ENCODE measurements at places on chromosomes 4 and X. TPM values are rescaled to one million over a fixed set of nuclear protein-coding genes. Genes with fewer than 3 reads are reported as not detected.

DNA sequence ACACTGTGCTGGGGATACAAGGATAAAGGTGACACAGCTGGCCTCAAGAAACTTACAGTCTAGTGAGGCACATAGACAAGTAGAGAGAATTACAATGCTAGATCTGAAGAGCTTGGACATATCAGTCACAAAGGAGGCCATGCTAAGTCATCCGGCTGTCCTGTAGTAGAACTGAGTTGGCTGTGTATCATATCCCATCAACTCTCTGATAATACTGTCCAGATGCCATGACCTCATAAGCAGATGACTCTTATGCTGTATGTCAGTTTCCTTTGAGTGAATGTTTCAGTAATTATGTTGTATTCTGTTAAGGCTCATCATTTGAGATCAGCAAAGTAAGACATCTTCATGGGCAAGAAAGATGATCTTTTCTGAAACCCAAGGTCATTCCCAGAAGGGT, 442.9 kb downstream of the MID1IP1 start:
- no peaks in the 10 kb centered on the region for H3K27me3 ChIP-seq
- no peaks in the 10 kb centered on the region for H3K36me3 ChIP-seq
- no peaks in the 10 kb centered on the region for H3K4me1 ChIP-seq
- no peak for DNase-seq

DNA sequence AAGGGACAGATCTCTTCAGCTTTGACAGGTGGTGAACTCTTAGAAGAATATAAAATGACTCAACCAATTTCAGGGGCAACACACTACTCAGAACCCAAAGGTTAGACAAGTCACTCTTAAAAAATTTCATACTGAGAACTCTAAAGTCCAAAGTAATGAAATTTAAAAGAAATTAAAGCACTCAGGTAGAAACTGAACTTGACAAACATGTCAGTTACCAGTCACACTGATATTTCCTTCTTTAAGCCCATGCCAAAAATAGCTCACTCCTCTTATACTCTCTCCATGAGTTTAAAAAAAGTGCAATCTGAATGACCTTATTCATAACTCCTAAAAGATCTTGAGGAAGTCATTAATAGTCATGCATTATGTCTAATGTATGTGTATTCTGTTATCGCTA, 40.3 kb downstream of the AMMECR1 start:
- no peak overlapping the region for H3K4me3 ChIP-seq
- DNase-seq = no peak
- H3K27ac ChIP-seq = no peak overlapping the region
- peaks cover 12% of the 10 kb centered on the region for H3K4me1 ChIP-seq

DNA sequence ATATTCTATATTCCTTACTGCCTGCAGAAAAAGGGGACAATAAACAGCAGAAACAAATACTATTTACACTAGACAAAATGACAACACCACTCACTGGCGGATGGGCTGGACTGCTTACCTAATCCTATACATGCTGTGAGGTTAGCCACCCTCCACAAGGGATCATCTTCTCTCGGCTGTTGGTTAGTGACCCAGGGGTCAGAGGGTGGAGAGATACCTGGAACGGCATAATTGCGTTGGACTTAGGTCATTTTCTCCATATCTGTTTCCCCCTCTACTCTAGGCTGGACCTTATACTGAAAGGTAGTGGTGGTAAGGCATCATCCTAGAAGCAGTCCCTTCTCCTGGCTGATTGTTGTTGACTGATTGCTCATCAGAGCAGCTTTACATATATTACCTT, 286.8 kb upstream of the UGT8 start:
- no peak overlapping the region for H3K4me3 ChIP-seq
- DNase-seq = no peak
- no peak overlapping the region for H3K27ac ChIP-seq

DNA sequence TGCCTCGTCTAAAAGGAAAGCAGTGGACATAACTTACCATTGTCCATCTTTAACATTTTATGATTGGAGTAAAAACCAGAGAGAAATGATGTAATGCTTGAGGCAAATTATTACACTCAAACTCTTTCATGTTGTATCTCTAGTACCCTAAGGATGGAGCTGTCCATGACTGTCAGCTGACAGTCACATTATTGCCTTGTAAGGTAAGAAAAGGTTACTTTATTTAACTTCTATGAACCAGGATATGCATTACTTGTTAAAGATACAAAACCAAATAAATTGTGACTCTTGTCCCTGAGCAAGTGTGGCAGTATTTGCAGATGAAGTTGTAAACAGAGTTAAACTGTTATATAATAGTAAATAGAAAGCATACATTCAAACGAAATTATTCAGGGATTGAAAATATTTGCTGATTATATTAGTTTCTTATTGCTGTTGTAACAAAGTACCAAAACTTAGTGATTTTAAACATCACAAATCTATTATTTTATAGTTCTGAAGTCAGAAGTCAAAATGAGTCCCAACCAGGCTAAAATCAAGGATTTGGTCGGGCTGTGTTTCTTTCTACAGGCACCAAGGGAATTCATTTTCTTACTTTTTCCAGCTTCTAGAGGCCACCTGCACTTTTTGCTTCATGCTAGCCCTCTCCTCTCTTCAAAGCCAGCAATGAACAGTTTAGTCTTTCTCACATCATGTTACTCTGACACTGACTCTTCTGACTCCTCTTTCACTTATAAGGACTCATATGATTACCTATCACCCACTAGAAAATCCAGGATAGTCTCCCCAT, 113.8 kb downstream of the CEP44 start:
- no peaks in the 10 kb centered on the region for H3K27me3 ChIP-seq
- no peaks in the 10 kb centered on the region for H3K4me1 ChIP-seq
- DNase-seq = no peak
- H3K36me3 ChIP-seq = no peaks in the 10 kb centered on the region

SERPINA7 gene
- total RNA-seq = not detected

COQ2 gene
- total RNA-seq = 21.9 TPM

DNA sequence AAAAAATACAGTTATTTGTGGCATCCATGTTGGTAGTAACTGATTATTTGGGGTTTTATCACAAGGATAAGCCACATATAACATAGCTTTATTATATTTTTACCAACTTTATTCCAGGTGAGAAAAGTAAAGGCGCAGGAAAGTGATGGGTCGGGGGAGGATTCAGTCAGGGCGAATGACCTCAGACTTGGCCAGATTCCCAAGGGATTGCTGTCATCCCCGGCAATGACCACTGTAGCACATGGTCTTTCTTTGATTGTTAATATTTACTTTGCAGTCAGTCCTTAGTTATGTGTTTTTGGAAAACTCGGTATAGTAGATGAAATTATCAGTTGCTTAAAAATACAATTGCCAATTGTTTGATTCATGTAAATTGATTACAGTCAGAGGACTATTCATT, 17.6 kb downstream of the GRIA3 start:
- no peak for DNase-seq
- no peaks in the 10 kb centered on the region for H3K36me3 ChIP-seq
- no peak overlapping the region for H3K27ac ChIP-seq
- H3K4me1 ChIP-seq = no peaks in the 10 kb centered on the region
- no peak overlapping the region for H3K4me3 ChIP-seq

L1CAM gene
- 133 TPM for total RNA-seq

MAGEA3 gene
- total RNA-seq = not detected

DNA sequence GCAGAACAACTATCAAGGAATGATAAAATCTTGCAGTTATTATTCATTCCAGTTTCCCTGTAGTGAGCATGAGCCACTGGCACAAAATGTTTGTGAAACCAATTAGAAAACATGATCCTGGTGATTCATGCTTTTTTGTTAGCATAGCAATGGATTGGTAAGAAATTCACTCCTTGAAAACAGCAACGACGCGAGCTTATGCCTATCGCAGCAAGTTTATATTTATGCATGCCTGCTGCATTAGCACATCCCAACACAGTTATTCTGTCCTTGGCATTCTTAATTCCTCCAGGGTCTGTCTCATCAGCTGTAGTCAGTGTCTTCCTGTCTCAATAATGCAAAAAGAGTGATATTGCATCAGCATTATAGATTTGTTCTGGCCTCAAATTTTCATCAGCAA, 975.9 kb downstream of the STIM2 start:
- no peak for DNase-seq
- no peak overlapping the region for H3K27ac ChIP-seq
- no peak overlapping the region for H3K4me3 ChIP-seq
- H3K36me3 ChIP-seq = no peaks in the 10 kb centered on the region
- no peaks in the 10 kb centered on the region for H3K27me3 ChIP-seq

- DNase-seq = no peak
- no peak overlapping the region for H3K27ac ChIP-seq
- H3K36me3 ChIP-seq = no peaks in the 10 kb centered on the region
- peaks cover 5% of the 10 kb centered on the region for H3K27me3 ChIP-seq
Measured at GRCh38 chr4:105978684-105979296, 83.5 kb downstream of the NPNT start.

GRCh38 chrX:23907111-23907497, 634 bp downstream of the APOO start:
- peak overlapping the region; percentile 39 for H3K27ac ChIP-seq
- peaks cover 27% of the 10 kb centered on the region for H3K4me1 ChIP-seq
- H3K36me3 ChIP-seq = no peaks in the 10 kb centered on the region
- no peaks in the 10 kb centered on the region for H3K27me3 ChIP-seq
- DNase-seq = no peak

DNA sequence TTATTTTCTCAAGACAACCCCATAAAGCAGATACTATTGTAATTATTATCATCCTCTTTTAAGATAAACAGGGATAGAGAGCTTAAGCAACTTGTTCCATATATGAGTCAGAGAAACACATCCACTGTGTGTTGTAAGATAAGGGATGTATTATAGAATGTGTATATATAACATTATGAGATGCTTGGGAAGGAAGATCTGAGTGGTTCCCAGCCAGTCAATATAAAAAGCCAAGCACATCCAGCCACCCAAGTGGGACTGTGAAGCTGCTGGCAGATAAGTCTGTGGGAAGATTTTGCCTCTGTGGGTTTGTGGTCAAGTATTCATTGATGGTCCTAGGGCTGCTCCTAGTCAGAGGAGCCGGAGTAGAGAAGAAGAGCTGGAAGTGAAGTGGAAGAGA, 16.5 kb upstream of the BMPR1B start:
- H3K36me3 ChIP-seq = no peaks in the 10 kb centered on the region
- peaks cover 7% of the 10 kb centered on the region for H3K4me1 ChIP-seq
- no peak overlapping the region for H3K27ac ChIP-seq
- H3K27me3 ChIP-seq = no peaks in the 10 kb centered on the region
- no peak for DNase-seq
- H3K4me3 ChIP-seq = no peak overlapping the region

DNA sequence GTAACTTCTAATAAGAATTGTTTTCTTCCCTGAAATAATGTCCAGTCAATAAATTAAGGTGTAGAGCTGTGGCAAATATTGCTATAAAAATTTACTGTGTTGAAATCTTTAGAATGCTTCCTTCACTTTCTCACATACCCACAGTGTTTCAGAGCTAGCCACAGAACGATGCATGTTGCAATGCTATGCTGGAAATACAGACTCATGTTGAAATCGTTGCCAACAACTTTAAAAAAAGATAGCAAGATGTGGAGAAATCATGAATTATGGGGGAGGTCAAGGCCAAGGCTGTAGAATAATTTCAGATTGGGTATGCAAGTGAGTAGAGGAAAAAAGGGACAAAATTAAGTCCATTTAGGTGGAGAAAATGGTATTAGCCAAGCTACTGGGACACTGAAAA, 204.8 kb downstream of the VEGFC start:
- H3K4me3 ChIP-seq = no peak overlapping the region
- DNase-seq = no peak
- H3K27me3 ChIP-seq = no peaks in the 10 kb centered on the region
- H3K4me1 ChIP-seq = no peaks in the 10 kb centered on the region
- no peak overlapping the region for H3K27ac ChIP-seq

SPANXB1 gene
- not detected for total RNA-seq

MTMR8 gene
- total RNA-seq = 4.0 TPM

- peaks cover 4% of the 10 kb centered on the region for H3K27me3 ChIP-seq
- no peak for DNase-seq
- no peak overlapping the region for H3K4me3 ChIP-seq
- H3K27ac ChIP-seq = no peak overlapping the region
Measured at GRCh38 chr4:2930758-2931511, 32.3 kb downstream of the NOP14 start.

GRCh38 chr4:59565836-59566235, 1634.3 kb upstream of the ADGRL3 start:
- H3K4me1 ChIP-seq = no peaks in the 10 kb centered on the region
- H3K27ac ChIP-seq = no peak overlapping the region
- no peak overlapping the region for H3K4me3 ChIP-seq
- DNase-seq = no peak
- H3K27me3 ChIP-seq = no peaks in the 10 kb centered on the region
- H3K36me3 ChIP-seq = no peaks in the 10 kb centered on the region

MAGEB17 gene
- total RNA-seq = not detected
